ENCODE measurements at places on chromosomes 7 and 10.

DNA sequence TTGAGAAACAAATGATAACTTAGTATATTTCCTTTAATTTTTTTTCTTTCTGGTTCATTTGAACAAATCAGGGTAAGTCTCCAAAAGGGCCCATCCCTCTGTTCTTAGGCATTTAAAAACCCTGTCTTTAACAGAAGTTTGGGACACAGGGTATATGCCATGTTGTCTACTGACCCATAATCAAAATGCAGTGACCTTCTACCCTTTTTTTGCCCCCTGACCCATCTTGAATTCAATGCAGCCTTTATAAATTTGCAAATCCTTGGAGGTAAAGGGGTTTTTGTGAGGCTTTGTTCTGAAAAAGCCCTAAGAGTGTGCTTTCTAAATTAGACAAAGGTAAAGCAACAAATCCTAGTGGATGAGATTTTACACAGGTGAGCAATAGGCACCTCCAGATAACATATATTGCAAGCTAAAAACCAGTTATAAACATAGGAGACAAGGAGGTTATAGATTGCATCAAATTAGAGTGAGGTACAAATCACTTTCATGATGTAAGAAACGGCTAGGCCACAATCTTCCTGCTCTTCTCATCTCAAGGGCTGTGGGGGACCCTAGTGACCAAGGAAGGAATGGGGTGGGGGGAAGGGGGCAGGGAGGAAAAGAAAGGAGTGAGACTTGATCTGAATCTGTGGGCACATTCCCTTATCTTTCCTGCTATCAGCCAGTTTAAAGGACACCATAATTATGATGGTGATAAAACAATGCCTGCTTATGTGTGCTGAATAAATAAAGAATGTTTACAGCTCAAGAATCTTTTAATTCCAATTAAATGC lies 2.7 kb downstream of the SKIDA1 start:
- no peak for DNase-seq

- DNase-seq, result peak; percentile 96
Observed at GRCh38 chr7:5693529-5693928, 87.9 kb downstream of the RNF216 start.

DNA sequence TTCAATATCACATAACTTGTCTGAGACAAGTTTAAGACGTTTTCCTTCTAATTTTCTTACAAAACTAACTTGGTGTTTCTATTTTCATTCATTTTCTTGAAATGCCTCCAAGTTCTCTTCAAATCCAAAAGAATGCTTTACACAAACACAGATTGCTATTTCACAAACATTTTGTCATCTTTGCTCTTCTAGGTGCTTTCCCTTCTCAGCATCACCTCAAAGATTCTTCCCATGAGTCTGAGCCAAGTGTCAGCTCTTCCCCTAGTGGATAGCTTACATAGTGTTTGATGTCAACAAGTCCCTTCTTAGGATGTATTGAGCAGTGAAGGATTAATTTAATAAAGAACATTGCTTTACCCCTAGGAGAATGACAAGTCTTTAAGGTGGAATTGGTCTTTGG lies 38.1 kb upstream of the SEMA3A start:
- DNase-seq, result peak; percentile 71

- peak; percentile 46 for DNase-seq
Observed at GRCh38 chr7:46444256-46444655, 523.2 kb upstream of the IGFBP3 start.

- DNase-seq, result peak; percentile 99
Observed at GRCh38 chr7:116316838-116317628, 106.7 kb downstream of the TES start.

DNA sequence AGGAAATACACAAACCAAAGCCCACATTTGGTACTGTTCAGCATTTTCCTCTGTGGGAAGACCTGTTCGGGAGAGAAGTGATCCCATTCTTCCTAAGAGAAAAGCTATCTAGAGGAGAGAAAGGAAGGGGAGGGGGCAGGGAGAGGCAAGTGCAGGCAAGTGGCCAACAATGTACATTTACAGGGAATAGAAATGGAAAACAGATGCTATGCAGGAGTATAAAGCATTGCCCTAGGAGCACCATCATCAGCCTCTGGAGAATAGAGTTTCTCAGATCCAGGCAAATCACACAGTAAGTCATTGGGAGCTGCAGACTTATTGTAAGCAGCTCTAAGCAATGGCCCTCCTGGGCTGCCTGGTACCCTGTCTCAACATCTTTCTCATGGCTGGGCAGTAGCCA lies 424.4 kb upstream of the AUTS2 start:
- no peak for DNase-seq

DNA sequence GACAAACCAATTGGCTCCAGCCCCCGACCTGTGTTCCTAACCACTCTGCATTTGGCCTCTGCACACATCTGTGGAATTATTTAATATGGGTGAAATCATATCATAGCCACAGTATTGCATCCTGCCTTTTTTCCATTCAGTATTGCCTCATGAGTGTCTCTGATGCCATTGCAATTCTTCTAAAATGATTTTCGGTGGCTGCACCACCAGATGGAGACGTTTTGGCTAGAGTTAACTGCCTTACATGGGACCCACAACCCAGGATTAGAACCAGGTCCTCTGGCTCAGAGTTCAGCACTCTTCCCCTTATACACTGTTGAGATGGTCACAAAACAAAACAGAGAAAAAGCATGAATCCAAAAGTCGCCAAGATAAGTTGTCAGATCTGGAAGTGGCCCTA lies 180.8 kb downstream of the EMX2 start:
- no peak for DNase-seq

- DNase-seq, result no peak
Observed at GRCh38 chr7:42460933-42461332, 223.9 kb upstream of the GLI3 start.

DNA sequence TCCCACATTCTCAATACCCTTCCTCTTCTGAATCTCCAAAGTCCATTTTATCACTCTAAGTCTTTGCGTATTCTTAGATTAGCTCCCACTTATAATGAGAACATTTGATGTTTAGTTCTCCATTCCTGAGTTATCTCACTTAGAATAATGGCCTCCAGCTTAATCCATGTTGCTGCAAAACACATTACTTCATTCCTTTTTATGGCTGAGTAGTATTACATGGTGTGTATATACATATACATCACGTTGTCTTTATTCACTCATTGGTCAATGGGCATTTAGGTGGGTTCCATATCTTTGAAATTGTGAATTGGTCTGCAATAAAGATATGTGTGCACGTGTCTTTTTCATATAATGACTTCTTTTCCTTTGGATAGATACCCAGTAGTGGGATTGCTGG lies 32.3 kb downstream of the GPR22 start:
- DNase-seq, result no peak

- no peak for DNase-seq
Observed at GRCh38 chr10:74099836-74100235, 50.8 kb downstream of the AP3M1 start.

DNA sequence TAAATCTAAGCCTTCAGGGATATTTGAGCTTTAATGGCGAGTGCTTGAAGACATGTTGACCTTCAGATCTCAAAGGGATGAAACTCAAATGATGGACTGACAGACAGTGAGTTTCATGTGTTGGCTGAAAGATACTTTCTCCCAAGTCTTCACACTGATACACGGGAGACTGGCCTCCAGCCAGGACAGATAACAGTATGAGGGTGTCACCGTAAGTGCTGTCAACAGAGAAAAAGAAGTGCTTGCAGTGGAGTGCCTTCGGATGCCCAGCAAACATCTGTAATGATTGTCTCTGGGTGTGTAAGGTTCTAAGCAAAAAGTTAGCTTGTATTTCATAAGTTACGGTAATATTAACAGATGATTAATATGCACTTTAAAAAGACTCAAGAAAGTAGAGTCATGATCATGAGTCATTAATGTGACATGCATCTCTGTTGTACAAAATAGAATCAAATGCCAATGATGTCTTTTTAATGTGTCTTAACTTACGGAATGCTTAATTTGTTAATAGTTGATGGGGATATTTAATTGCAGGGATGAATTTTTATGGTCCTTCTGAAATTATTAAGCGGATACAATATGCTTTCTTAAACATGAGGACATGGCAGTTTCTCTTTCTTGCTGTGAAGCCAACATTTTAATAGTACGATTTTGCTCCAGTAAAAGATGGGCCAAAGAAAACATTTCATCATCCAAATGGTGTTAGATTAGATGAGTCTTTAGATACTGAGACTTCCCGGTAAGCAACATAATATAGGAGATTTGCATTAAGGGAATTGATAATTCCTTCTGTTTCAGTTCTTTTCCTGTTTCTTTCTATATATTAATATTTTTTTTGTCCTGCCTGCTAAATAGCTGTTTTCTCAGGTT lies 292.5 kb downstream of the GALNT17 start:
- DNase-seq, result no peak

- DNase-seq, result peak; percentile 6
Observed at GRCh38 chr10:10758306-10758705, 259.4 kb upstream of the CELF2 start.

GRCh38 chr7:130301501-130302020 lies 8.6 kb downstream of the CPA4 start:
- no peak for DNase-seq

DNA sequence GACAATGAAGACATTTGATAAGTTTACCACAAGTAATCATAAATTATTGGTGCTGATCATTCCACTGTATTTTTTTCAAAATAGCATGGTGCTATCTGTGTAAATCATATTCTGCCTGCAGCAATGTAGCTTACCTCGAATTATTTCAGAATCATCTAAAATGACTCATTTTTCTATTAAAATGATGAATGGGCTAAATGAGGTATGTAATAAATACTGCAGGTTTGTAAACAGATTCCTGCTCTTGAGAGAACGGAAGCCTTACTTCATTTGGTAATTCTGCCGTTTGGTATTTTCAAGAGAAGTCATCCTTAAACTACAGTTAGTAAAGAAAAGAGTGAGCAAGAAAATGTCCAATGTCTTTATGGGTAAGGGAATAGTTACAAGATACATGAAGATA lies 115.9 kb downstream of the CHCHD3 start:
- peak; percentile 10 for DNase-seq

- peak; percentile 91 for DNase-seq
Observed at GRCh38 chr10:28661035-28661434, 16.3 kb upstream of the BAMBI start.

GRCh38 chr7:2654059-2654458 lies 22.3 kb downstream of the TTYH3 start:
- no peak for DNase-seq

GRCh38 chr7:127667017-127667670 lies 15.2 kb downstream of the SND1 start:
- peak; percentile 75 for DNase-seq

GRCh38 chr10:9670911-9671310 lies 1346.8 kb upstream of the CELF2 start:
- no peak for DNase-seq

DNA sequence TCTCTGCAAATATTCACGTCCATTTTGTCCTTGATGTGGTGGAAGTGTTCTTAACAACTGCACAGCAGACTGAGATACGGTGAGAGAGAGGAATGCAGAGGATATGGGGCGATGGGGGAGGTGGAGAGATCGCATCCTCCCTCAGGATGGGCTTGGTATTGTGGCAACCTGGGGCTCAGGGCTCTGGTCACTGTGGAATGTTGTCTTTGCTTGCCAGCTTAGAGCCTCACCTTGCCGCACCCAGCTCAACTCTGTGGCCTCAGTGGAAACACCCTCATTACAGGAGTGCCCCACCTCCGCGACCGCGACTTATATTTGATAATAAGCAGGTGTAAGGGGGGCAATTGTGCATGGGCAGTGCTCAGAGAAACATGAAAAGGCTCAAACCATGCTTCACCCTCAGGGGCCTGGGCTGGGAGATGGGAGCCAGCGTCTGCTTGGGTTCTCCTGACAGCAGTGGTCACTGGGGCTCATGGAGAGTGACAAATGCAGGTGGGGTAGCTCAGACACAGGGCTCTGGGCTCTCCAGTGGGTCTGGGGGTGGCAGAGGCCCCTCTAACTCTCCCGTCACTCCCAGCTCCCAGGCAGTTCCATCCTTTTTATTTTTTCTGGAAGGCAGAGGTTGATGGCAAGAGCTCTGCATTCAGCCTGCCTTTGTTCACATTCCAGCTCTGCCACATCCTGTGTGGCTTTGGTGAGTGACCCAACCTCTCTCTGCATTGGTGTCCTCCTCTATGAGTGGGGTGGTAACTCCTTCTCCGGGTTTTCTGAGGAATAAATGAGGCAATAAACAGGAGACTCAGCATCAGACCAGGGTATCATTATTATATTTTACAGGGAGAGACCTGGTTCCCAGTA lies 43.1 kb upstream of the EMX2 start:
- peak; percentile 26 for DNase-seq

- no peak for DNase-seq
Observed at GRCh38 chr7:121582258-121582657, 186.2 kb upstream of the FAM3C start.

DNA sequence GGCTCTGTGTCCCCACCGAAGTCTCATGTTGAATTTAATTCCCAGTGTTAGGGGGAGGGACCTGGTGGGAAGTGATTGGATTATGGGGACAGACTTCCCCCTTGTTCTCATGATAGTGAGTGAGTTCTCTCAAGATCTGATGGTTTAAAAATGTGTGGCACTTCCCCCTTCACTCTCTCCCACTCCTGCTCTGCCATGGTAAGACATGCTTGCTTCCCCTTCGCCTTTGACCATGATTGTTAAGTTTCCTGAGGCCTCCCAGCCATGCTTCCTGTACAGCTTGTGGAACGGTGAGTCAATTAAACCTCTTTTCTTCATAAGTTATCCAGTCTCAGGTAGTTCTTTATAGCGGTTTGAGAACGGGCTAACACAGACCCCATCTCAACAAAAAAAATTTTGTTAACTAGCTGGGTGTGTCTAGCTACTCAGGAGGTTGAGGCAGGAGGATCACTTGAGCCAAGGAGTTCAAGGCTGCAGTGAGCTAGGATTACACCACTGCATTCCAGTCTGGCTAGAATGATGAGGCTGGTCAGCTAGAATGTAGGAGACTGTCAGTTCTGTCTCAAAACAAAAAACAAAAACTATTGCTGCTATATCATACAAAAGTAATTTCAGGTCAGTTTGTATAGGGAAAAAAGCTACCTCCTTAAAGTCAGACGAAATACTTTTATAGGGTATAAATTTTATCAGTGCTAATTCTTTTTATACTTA lies 57.7 kb downstream of the ATAD1 start:
- DNase-seq, result no peak

- peak; percentile 9 for DNase-seq
Observed at GRCh38 chr7:18575622-18576572, 80.3 kb downstream of the HDAC9 start.

GRCh38 chr10:84204122-84204521 lies 9.8 kb downstream of the CDHR1 start:
- no peak for DNase-seq

GRCh38 chr10:3203016-3203811 lies 30.6 kb upstream of the PITRM1 start:
- DNase-seq, result peak; percentile 20

Data from EH (cell line).